ENCODE measurements at places on chromosomes 16 and 17.

DNA sequence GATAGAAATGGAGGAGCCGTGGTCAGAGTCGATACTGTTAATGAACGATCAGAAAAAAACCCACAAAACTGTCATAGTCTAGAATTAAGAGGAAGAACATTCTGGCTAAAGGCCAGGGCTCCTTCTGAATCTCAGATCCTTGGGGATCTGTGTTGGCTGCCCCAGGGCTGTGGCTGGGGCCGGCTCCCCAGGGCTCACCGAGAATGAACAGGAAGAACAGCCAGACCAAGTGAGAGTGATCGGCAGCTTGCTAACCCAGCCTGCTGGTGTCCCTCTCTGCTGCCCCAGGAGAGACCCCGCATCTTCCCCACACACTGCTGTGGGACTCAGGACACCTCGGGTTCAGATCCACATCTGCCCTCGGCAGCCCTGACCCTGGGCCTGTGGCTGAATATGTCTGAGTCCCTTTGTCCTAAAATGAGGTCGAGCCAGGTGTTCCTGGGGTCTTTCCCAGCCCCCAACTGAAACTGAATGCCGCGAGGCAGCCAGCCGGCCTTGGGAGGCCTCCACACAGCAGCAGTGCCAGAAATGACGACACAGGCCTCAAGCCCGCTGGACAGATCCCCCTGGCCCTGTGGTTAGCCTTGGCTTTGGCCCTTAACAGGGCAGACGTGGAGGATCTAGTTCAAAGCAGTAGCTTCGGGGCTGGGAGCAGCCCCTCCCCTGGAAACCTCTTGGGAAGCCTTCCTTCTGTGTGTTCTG lies 23.9 kb upstream of the CLEC18A start:
- H3K4me1 ChIP-seq: no peaks in the 10 kb centered on the region

- no peaks in the 10 kb centered on the region for H3K27me3 ChIP-seq
- no peaks in the 10 kb centered on the region for H3K36me3 ChIP-seq
- no peak overlapping the region for H3K4me3 ChIP-seq
- peaks cover 4% of the 10 kb centered on the region for H3K4me1 ChIP-seq
- no peak for DNase-seq
These were observed 245.2 kb upstream of the MAF start for GRCh38 chr16:79845734-79846135.

DNA sequence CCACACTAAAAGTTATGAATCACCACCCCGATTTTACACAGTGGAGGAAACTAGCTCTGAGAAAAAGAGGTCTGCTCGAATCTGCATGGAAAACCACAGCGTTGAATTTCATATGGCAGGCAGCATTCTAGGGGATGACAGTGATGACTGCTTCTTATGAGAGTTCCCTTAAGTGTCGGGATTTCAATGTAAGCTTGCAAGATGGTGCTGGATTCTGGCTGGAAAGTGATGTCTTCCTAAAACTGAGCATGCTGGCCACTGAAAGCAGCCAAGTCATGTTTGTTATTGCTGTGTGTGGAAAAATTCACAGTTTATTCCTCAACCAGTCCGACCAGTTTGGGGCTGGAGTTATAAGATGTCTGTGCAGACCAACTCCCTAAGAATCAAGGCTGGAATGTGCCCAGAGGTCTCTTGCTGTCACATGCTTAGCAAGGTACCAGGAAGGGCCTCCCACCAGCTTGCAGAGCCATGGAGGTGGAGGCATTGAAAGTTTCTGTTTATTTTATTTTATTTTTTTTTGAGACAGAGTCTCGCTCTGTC lies 37.2 kb upstream of the GAN start:
- no peaks in the 10 kb centered on the region for H3K27me3 ChIP-seq
- no peak overlapping the region for H3K27ac ChIP-seq
- no peak overlapping the region for H3K4me3 ChIP-seq
- H3K4me1 ChIP-seq: no peaks in the 10 kb centered on the region

DNA sequence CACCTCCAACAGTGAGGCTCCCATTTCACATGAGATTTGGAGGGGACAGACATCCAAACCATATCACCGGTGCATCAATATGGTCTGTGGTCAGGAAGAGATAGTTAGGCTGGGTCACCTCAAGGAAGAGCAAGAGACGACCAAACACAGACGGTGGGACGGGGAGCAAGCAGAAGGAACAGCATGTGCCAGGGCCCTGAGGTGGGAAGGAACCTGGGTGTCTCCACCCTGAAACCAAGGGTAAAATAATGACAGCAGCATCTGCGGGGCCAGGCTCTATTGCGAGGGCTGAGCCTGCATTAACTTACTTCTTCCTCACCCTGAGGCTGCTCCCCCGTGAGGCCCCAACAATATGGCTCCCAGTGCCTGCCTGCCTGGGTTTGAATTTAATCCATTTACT lies 8.9 kb upstream of the PRSS21 start:
- no peaks in the 10 kb centered on the region for H3K4me1 ChIP-seq
- H3K27me3 ChIP-seq: peaks cover 37% of the 10 kb centered on the region
- H3K4me3 ChIP-seq: no peak overlapping the region
- H3K27ac ChIP-seq: no peak overlapping the region
- H3K36me3 ChIP-seq: peaks cover 18% of the 10 kb centered on the region

DNA sequence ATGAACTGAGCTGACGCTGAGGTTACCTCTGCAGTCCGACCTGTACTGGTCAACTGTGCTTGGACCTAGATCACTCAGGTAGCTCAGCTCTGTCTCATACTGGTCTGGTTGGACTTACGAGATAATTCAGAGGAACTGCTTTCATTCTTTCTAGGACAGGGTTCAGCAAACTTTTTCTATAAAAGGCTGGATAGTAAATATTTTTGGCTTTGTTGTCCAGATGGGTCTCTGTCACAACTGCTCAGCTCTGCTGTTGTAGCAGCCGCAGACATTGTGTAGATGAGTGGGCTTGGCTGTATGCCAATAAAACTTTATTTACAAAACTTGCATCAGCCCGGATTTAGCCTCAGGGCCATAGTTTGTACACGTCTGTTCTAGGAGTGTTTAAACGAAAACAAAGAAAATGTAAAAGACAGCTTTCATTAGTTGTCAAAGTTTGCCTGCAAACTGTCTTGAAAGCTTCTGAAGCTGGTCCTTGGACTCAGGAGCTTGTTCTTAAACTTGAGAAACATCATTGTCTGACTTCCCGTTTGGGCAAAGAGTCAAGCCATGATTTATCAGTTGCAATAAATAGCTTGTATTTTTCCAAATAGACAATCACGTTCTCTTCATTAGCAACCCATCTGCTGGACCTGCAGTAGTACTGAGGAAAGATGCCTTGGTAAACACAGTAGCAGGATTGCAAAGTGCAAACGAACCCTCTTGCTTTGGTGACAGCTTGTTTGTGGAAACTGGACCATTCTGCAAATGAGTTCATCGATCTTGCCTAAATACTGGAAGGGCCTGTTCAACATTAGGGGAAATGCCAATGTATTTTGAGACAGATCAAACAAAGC lies 253.4 kb downstream of the SNX29 start:
- DNase-seq: no peak
- peak overlapping the region; percentile 40 for H3K27ac ChIP-seq
- peaks cover 68% of the 10 kb centered on the region for H3K4me1 ChIP-seq

GRCh38 chr16:6066652-6067051 lies 969.1 kb upstream of the EEF2KMT start:
- H3K4me1 ChIP-seq: no peaks in the 10 kb centered on the region
- H3K27ac ChIP-seq: no peak overlapping the region
- no peak overlapping the region for H3K4me3 ChIP-seq
- DNase-seq: no peak
